IPS-NIHi11 (cell line): ENCODE measurements at places on chromosomes 12 and 14.

GRCh38 chr12:15323480-15323879 is 1.2 kb downstream of the PTPRO start:
- peak; percentile 42 for DNase-seq

GRCh38 chr12:559906-560455 is 100.2 kb downstream of the B4GALNT3 start:
- no peak for DNase-seq

GRCh38 chr12:14057895-14058294 is 76.5 kb upstream of the GRIN2B start:
- peak; percentile 33 for DNase-seq

GRCh38 chr12:64556231-64556630 is 54.1 kb upstream of the RASSF3 start:
- no peak for DNase-seq

GRCh38 chr14:73428353-73428824 is 30.0 kb downstream of the NUMB start:
- DNase-seq = no peak

DNA sequence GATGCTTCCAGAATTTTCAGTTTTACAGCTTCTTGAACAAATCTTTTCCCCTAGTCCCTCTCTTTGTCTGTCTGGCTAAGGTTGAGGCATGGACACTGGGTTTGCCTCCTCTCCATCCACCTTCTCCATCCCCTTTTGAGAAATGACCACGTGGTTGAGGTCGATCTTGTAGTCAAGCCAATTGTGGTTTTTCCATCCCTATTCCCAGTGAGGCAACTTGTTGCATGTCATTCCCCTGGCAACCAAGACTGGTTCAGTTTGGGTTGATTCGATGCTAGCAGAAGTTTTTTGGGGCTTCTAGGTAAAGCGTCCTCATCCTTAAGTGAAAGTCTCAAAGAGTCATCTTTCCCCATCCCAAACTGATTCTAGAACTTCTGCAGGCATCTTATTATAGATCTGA is 300.8 kb downstream of the APAF1 start:
- DNase-seq = no peak

GRCh38 chr12:55194382-55194781 is 26.4 kb upstream of the OR10A7 start:
- no peak for DNase-seq

DNA sequence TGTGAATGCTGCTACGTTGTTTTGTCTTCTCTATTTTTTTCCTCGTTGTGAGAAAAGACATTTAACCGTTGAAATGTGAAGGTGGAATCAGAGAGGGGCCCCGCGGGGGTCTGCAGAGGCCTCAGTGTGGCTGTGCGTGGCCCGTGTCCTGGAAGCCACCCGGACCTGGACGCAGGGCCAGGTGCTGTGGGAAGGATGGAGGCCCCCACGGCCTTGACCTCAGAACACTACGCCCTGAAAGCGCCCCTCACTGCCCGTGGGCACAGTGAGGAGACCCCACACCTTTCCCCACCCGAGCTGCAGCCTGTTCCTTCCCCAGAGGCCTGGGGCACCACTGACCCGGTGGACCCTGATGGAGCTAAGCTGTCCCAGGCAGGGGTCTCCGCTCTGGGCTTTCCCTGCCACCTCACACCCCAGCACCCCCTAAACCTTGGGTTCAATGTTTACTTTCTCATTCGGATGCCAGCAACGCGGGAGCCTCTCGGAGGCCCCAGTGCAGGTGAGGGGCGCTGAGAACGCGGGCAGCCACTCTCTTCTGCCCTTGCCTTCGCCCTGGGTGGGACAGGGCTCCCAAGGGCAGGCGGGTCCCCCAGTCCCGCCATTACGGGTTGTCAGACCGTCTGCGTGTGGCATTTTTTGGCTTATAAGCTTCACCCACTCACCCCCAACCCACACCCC is 26.9 kb downstream of the SETD1B start:
- DNase-seq = no peak

- no peak for DNase-seq
Measured at GRCh38 chr12:100324498-100324897, 32.4 kb upstream of the SLC17A8 start.

GRCh38 chr12:109885616-109886015 is 5.3 kb upstream of the GLTP start:
- no peak for DNase-seq

GRCh38 chr12:58576081-58576480 is 344.2 kb downstream of the LRIG3 start:
- DNase-seq = no peak

GRCh38 chr14:38108681-38109080 is 99.0 kb upstream of the SSTR1 start:
- DNase-seq = no peak

GRCh38 chr12:111437816-111438454 is 32.2 kb downstream of the SH2B3 start:
- DNase-seq = no peak

DNA sequence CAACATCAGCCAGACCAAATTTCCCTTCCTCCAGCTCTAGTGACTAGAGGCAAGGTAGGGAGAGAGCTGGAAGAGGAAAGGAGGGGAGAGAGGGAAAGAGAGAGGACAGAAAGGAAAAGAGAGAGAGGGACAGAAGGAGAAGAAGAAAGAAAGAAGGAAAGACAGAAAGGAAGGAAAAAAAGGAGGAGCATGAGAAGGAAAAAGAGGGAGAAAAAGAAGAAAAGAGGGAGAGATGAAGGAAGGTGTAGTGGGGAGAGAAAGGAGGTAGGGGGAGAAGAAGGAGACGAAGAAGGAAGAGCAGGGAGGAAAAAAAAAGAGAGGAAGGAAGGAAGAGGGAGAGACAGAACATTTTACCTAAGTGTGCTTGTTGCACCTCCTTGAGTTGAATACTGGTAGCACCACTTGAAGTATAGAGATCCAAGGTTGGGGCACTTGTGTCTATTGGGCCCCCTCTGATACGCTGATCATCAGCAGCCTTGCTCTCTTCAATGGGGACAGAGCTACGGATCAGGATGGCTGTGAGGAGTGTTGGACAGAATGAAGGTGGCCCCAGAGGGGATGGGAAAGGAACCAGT is 232.5 kb downstream of the SUDS3 start:
- DNase-seq = no peak

GRCh38 chr12:26238341-26239121 is 43.2 kb downstream of the SSPN start:
- DNase-seq = no peak

GRCh38 chr12:27334042-27334720 is 1.5 kb downstream of the BMAL2 start:
- DNase-seq = no peak

DNA sequence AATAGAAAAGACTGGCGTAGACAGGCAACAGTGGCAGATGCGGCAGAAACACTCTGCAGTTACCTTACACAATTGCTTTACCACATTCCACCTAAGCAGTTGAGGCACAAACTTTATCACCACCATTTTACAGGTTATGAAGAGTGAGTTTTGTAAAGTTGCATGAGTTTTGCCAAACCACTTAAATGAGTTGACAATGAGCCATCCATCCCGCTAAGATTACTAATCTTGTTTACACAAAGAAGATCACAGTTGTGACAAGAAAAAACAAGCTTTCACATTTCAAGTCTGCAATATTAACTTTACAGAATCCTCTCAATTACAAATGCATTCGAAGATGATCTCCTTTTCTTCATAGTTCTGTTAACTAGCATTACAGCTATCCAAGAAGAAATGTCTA is 1.8 kb downstream of the TMCC3 start:
- no peak for DNase-seq

GRCh38 chr14:76456200-76456599 is 80.3 kb downstream of the ESRRB start:
- DNase-seq = peak; percentile 78

DNA sequence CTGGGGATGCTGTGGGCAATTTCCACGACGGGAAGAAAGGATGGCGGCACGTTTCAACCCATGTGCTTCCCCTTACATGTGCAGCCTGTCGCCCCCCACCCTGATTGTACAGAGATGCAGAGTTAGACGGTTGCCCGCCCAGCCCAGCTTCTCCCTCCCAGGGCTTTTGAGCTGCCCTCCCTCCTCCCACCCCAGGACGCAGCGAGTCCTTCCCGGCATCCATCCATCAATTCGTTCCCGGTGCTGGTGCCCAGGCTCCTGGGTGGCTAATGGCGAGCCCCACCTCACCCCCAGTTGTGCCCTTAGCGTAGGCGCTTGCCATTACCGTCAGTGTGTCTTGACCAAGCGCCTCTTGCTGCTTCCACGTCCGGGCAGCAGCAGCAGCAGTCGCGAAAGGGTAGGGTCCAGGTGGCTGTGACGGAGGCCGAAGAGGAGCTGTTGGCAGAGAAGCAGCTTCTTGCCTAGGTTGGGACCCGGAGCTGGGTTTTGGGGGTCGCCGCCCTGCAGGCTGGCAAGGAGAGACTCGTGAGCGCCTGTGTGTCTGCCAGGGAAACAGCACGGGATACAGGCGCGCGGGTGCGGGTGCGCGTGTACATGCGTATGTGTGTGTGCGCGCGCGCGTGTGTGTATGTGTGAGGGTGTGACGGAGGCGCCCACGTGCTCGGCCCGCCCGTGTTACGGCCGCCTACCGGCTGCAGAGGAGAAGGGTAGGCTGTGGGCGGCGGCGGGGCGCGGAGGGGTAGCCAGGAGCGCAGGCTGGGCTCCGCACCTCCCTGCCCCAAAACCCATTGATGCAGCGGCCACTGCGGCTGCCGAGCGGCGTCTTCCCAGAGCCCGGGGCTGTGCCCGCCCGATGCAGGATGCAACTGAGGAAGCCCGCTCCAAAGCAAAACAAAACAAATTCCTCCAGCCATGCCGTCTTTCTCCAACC is at the start of gene SLC6A15:
Gene SLC6A15 (minus strand): TSS at position 602 of the 931 bp plus-strand sequence. CDS start 20,679 bp downstream, outside the sequence.
- peak; percentile 83 for DNase-seq

- DNase-seq = no peak
Measured at GRCh38 chr12:111806304-111806703, 35.7 kb upstream of the MAPKAPK5 start.

DNA sequence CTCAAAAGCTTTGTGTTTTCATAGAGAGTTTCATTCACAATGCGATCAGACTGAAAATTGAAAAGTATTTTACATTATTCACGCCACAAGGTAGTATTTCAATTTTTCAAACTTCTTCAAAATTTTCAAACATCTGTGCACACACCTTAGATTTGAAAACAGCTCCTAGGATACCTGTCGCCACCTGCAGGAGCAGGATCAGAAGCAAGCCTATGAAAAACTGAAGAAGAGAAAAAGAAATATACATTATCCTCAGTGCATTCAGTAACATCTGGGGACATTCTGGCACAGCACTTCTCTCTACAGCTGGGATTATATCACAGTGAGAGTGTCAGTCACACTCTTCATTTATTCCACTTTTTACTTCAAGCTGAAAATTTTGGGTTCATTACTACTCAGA is 19.8 kb downstream of the TSPAN8 start:
- no peak for DNase-seq

GRCh38 chr14:52175982-52176502 is 91.5 kb upstream of the PTGDR start:
- no peak for DNase-seq

GRCh38 chr12:118188690-118189371 is 52.9 kb downstream of the PEBP1 start:
- DNase-seq = no peak

GRCh38 chr12:42156232-42156631 is 11.6 kb upstream of the GXYLT1 start:
- no peak for DNase-seq

DNA sequence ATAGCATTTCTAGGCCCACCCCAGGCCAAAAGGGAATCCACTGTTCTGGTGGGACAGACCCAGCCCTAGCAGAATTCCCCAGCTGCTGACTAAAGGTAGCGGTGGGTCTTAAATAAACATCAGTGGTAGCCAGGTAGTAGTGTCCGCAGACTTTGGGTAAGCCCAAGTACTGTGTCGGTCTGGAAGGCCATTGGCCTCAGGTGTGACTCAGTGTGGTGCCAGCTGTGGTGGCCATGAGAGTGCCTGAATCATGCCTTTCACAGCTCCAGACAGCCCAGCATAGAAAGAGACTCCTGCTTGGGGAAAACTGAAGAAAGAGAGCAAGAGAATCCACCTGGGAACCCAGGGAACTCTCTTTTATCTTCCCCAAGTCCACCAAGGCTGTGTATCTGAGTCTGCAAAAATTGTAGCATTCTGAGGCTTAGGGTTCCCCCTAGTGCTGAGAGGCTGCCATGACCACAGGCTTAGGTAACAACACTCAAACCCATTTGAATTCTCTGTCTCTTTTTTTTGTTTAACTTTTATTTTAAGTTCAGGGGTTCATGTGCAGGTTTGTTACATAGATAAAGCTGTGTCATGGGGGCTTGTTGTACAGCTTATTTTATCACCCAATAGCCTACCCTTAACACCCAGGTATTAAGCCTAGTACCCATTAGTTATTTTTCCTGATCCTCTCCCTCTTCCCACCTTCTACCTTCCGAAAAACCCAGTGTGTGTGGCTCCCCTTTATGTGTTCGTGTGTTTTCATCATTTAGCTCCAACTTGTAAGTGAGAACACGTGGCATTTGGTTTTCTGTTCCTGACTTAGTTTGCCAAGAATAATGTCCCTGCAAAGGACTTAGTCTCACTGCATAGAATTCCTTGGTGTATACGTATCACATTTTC is 16.7 kb upstream of the CD163L1 start:
- DNase-seq = peak; percentile 65

- no peak for DNase-seq
Measured at GRCh38 chr12:72448089-72448488, 175.9 kb downstream of the TRHDE start.

DNA sequence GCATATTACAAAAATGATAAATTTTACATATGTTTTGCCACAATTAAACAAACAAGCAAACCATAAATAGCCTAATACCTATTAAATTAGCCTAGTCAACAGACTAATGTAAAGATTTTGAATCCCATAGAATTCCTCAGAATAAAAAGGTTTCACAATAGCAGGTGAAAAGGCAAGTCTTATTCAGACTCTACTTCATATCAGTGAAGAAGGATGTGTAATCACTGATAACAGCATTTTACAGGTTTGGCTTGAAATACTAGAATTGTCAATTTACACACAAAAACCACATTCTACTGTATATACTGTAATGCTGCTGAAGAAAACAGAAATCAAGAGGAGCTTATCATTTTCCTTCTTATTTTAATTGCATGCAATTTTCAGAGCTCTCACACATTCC is 90.8 kb upstream of the SSTR1 start:
- no peak for DNase-seq

DNA sequence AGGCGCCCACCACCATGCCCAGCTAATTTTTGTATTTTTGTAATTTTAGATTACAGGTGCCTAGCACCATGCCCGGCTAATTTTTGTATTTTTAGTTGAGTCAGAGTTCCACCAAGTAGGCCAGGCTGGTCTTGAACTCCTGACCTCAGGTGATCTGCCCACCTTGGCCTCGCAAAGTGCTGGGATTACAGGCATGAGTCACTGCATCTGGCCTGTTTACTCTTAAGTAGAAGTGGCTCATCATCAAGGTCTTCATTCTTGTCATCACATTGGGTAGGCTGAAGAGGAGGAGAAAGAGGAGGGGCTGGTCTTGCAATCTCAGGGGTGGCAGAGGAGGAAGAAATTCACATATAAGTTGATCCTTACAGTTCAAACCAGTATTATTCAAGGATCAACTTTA is 152.4 kb upstream of the ATP2B1 start:
- DNase-seq = no peak

GRCh38 chr12:105574056-105574715 is 243.7 kb downstream of the C12orf75 start:
- no peak for DNase-seq

GRCh38 chr12:131694116-131694838 is 16.6 kb upstream of the SFSWAP start:
- no peak for DNase-seq

GRCh38 chr12:114477989-114478395 is 72.0 kb upstream of the TBX5 start:
- DNase-seq = no peak

GRCh38 chr12:12564911-12565310 is 2.2 kb upstream of the DUSP16 start:
- no peak for DNase-seq
